Sigmoid colon (tissue), 7 donors: ENCODE measurements at places on chromosomes 3 and 15.
A peak's percentile ranks its signal among the peaks of the same experiment; 100 is the strongest.

DNA sequence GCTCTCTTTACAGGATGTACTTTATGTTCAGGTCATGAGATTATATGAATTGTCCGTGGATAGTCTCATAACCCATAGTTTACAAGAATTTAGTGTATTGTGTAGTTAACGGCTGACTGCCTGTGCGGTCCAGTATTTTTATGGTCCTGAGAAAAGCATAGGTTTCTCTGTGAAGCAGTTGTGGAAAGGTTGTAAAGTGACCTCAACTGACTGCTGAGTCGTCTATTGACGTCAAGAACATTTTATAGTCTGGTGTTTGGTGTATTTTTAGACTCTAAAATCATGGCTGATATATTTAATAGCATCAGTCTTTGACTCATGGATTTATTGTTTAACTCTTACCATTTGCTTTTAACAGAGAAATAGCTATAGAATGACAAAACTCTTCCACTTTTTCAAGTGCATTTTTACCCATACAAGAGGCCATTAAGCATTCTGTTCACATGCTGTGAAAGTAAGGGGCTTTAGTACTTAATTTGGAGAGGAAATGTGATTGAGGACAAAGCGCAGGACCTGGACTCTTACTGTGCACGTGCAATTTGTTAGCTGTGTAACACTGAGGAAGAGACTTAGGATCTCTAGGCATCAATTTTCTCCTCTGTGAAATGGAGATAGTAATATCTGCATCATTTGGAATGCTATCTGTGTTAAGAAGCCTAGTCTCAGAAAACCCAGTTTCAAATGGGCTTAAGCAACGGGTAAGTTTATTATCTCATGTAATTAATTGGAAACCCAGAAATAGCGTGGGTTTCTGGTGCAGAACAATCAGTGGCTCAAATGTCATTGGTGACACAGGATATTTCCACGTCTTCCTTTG is 240.8 kb downstream of the NFKBIZ start:
- H3K27ac ChIP-seq = no peak overlapping the region
- no peak for DNase-seq
- no peaks in the 10 kb centered on the region for H3K27me3 ChIP-seq
- no peak overlapping the region for H3K4me3 ChIP-seq

DNA sequence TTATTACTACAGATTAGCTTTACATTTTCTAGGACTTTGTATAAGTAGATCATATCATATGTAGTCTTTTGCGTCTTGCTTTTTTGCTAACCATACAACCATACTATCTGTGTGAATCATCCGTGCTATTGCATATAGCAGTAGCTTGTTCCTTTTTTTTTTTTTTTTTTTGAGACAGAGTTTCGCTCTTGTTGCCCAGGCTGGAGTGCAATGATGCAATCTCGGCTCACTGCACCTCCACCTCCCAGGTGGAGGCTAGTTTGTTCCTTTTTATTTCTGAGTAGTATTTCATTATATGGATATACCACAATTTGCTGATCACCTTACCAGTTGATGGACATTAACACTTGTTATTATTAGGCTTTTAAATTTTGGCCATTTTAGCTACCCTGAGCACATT is 54.5 kb upstream of the TBL1XR1 start:
- H3K4me3 ChIP-seq = no peak overlapping the region
- no peak for DNase-seq
- no peak overlapping the region for H3K27ac ChIP-seq
- no peaks in the 10 kb centered on the region for H3K4me1 ChIP-seq
- no peaks in the 10 kb centered on the region for H3K36me3 ChIP-seq

DNA sequence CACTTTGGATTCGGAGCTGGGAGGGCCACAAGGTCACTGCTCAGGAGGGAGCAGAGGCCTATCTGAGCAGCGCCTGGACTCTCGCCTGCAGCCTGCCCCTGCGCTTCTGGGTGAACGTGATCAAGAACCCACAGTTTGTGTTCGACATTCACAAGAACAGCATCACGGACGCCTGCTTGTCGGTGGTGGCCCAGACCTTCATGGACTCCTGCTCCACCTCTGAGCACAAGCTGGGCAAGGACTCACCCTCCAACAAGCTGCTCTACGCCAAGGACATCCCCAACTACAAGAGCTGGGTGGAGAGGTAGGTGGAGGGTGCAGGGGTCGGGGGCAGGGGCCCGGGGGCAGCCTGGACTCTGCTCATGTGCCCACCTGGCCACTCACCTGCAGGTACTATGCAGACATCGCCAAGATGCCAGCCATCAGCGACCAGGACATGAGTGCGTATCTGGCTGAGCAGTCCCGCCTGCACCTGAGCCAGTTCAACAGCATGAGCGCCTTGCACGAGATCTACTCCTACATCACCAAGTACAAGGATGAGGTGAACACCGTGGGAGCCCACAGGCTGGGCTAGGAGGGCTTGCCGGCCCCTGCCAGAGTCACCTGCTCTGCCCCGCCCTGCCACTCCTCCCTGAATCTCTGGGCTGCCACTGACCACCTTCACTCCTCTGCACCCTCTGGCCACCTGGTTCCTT is 49.5 kb downstream of the PLXNA1 start:
- H3K27me3 ChIP-seq = no peaks in the 10 kb centered on the region
- no peaks in the 10 kb centered on the region for H3K4me1 ChIP-seq
- H3K36me3 ChIP-seq = no peaks in the 10 kb centered on the region
- H3K4me3 ChIP-seq = no peak overlapping the region
- no peak overlapping the region for H3K27ac ChIP-seq
- DNase-seq = no peak

GRCh38 chr15:76916369-76916768 is 11.2 kb upstream of the SCAPER start:
- no peaks in the 10 kb centered on the region for H3K27me3 ChIP-seq
- H3K4me3 ChIP-seq = no peak overlapping the region
- no peak for DNase-seq

DNA sequence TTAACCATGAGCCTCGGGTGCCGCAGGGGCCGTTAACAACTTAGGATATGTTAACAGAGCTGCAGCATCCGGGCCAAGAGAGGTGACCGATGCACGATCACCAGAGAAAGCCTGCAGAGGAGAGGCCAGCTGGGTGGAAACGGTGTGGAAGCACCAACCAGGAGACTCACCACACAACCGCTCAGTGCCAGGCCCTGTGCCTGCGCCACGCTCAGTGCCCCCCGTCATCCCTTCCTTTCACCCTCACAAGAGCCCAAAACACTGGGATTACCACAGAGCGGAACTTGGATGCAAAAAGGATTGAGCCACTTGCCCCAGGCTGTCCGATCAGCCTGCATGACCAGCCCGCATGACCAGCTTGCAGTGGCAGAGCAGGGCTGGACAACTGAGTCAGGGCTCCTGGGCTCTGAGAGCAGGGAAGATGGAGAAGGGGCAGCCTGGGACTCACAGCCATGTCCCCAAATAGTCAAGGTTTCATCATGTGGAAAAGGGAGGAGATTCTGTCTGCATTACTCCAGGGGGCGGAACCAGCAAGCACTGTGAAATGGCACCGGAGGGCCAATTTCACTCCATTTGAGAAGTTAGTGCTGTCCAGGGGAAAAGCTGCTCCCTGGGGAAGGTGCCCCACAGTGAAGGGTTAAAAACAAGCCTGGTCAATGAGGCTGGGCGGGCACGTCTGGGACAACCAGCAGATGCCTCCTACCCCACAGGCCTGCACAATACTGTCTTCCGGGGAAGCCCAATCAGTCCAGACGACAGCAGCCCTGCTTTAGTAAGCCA is 156.8 kb downstream of the ATP10A start:
- no peak overlapping the region for H3K4me3 ChIP-seq
- no peaks in the 10 kb centered on the region for H3K36me3 ChIP-seq
- DNase-seq = peak; percentile 33
- no peaks in the 10 kb centered on the region for H3K4me1 ChIP-seq
